ENCODE measurements at places on chromosomes 7 and 10. TPM values are rescaled to one million over a fixed set of nuclear protein-coding genes. Genes with fewer than 3 reads are reported as not detected.

The CTAGE15 gene
- total RNA-seq, result 6.4 TPM

The URGCP gene
- 29.2 TPM for total RNA-seq

The PROSER2 gene
- 15.2 TPM for total RNA-seq

The EFCAB10 gene
- total RNA-seq, result 1.5 TPM
